ENCODE measurements at places on chromosomes 5 and 9.

GRCh38 chr5:55030220-55030619 lies 6.2 kb downstream of the GZMK start:
- no peak for DNase-seq

GRCh38 chr9:12889402-12890106 lies 114.7 kb downstream of the LURAP1L start:
- DNase-seq, result no peak

- DNase-seq, result no peak
Observed at GRCh38 chr5:3428334-3428733, 167.3 kb upstream of the IRX1 start.

GRCh38 chr9:73869264-73869663 lies 627.9 kb upstream of the RORB start:
- no peak for DNase-seq

DNA sequence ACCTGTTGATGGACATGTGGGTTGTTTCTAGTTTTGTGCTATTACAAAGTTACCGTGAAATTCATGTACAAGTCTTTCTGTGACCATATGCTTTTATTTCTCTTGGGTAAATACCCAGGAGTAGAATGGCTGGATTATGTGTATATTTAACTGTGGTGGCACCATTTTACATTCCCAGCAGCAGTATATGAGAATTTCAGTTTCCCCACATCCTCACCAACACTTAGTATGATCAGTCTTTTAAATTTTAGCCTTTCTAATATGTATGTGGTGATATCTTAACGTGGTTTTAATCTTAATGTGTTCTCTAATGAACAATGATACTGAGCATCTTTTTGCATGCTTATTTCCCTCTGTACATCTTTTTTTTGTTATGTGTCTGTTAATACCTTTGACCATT lies 36.6 kb downstream of the GALNT10 start:
- DNase-seq, result no peak

GRCh38 chr5:87048156-87048555 lies 219.5 kb upstream of the RASA1 start:
- DNase-seq, result no peak

DNA sequence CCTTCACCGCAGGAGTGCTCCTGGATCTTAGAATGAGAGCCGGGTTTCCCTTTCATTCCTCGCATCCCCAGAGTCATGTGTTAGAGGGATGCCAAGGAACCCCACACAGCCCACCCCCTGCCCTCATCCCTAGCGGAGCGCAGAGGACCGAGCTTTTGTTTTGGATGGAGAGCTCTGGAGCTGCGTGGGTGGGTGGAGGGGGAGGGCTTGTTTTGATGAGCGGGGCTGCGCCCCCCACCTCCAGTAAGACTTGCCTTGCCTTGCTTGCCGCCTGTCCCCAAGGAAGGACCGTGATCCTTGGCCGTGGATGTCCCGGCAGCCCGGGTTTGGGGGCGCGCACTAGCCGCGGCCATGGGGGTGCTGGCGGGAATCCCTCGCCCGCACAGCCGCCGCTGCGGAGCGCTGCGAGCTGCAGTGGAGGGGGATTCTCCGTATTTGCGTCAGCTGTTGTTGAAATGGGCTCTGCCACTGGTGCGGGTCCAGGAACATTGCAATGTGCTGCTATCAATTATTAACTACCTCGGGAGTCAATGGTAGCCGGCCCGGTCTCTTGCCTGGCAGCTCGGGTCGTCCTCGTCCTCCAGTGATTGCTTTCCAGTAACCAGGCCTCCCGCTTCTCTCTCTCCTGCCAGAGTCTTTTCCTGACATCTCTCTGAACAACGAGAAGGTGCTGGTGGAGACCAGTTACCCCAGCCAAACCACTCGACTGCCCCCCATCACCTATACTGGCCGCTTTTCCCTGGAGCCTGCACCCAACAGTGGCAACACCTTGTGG lies 1.0 kb downstream of the EGR1 start:
- no peak for DNase-seq

- no peak for DNase-seq
Observed at GRCh38 chr9:114324492-114324891, 1.6 kb downstream of the ORM1 start.

GRCh38 chr9:99449726-99450125 lies 227.6 kb downstream of the SEC61B start:
- DNase-seq, result no peak
